Activated naive CD8-positive, alpha-beta T cell treated with anti-CD3 and anti-CD28 coated beads for 36 hours (primary cell): ENCODE measurements at places on chromosomes 7 and 10. TPM values are rescaled to one million over a fixed set of nuclear protein-coding genes. Genes with fewer than 3 reads are reported as not detected.

- no peak for DNase-seq
Measured at GRCh38 chr7:30382607-30383006, 96.0 kb downstream of the NOD1 start.

- DNase-seq = no peak
Measured at GRCh38 chr7:54880326-54880989, 121.4 kb upstream of the SEC61G start.

- no peak for DNase-seq
Measured at GRCh38 chr10:14487488-14487883, 156.8 kb upstream of the FRMD4A start.

DNA sequence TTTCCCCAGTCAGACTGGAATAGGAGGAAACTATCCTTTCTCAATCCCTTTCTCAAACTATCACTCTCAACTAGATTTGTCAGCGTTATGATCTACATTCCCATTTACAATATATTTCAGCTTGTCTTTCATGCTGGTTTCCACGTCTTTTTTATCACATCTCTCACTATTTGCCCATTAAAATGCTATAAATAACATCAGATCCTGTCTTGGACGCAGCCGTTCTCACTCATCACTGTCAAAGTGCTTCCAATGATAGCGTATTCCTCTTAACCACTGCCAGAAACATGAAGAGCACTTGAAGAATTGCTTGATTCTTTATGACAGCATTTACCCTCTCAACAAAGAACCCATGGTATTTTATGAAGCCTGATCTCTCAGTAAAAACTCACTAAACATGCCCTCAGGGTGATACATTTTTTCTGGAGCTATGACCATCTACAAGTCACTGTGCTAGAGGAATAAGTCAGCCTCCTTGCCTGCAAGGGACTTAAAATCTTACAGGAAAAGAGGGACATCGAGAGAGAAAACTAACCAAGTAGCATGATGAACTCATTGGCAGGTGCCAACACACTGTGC, 205.6 kb upstream of the PFKP start:
- no peak for DNase-seq

GRCh38 chr7:91408388-91409154, 144.3 kb downstream of the FZD1 start:
- no peak for DNase-seq

DNA sequence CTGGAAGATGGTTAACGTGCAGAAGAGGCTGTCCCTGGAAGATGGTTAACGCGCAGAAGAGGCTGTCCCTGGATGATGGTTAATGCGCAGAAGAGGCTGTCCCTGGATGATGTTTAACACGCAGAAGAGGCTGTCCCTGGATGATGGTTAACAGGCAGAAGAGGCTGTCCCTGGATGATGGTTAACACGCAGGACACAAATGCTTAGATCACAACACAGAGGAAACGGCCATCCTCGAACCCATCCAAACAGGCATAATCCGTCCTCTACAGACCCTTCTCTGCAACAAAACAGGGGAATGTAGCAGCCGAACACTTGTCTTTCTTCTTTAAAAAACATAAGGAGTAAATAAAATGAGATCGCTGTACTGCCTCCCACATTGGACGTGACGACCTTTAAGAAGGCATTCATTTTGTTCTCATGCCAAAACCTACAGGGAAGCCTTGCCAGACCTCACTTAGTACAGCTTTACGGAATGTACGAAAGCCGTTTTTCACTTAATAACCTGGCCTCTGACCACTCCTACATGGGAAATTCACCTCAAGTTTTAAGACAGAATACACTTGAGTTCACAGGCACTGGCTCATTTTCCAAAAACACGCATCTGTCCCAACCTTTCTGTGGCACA, 245.2 kb downstream of the ZMYND11 start:
- DNase-seq = no peak

DNA sequence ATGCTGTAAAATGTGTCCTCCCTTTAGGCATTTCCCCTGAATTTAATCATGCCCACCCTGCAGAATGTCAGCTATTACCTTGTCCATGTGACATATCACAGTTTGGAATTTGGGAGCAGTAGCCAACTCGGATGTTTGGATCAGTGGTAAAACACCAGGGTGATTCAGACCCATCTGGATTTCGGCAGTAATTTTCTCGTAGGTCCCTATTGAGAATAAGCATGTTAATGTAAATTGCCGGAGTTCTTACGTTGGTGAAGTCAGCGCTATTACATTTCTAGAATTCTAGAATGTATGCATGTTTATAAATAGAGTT, 44.1 kb downstream of the HGF start:
- no peak for DNase-seq

Gene ANXA8
- not detected for total RNA-seq

Gene DBF4
- total RNA-seq = 88.8 TPM
